Kidney glomerular epithelial cell (primary cell): ENCODE measurements at places on chromosomes 16 and 17.

DNA sequence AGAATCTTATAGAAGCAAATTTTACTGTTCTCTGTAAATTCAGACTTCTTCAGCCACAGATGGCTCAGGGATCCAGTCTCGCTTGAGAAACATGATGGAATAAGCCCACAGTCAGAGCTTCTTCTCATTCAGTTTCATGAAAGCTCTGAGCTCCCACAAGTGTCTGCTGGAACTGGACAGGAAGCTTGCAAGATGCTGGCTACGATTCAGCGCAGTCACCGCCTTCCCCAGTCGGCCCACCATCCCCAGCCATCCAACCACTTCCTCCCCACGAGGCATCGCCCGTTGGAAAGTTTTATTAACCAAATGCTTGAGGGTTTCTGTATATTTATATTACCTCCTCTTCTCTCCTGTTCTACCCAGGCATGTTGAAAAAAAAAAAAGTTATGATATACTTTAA is 171.7 kb downstream of the ZFHX3 start:
- no peak for DNase-seq

- no peak for DNase-seq
Measured at GRCh38 chr17:12642034-12642433, 23.7 kb upstream of the MYOCD start.

DNA sequence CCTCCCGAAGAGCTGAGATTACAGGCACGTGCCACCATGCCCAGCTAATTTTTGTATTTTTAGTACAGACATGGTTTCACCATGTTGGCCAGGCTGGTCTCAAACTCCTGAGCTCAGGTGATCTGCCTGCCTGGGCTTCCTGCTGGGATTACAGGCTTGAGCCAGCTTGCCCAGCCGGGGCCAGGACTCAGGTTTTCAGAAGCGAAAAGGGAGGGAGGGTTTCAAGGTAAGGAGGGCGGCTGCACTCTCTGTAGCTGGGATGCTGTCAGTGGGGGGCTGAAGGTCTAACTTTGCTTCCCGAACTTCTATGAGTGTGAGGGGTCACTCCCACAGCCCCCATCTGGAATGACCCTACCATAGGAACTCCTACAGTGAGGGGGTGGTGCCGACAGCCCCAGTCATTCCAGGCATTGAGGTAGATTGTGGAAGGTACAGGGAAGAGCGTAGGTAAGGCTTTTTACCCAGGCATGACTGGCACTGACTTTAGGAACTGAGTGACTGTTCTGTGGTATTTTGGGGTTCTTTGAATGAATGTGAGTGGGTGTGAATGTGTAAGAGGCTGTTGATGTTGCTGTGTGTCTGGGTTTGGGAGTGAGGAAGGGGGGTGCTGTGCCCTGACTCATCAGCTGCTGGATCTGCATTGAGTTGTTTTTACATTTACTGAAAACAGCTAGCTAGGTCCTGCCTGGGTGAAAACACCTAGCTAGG is 3.8 kb upstream of the C1QL1 start:
- peak; percentile 69 for DNase-seq

DNA sequence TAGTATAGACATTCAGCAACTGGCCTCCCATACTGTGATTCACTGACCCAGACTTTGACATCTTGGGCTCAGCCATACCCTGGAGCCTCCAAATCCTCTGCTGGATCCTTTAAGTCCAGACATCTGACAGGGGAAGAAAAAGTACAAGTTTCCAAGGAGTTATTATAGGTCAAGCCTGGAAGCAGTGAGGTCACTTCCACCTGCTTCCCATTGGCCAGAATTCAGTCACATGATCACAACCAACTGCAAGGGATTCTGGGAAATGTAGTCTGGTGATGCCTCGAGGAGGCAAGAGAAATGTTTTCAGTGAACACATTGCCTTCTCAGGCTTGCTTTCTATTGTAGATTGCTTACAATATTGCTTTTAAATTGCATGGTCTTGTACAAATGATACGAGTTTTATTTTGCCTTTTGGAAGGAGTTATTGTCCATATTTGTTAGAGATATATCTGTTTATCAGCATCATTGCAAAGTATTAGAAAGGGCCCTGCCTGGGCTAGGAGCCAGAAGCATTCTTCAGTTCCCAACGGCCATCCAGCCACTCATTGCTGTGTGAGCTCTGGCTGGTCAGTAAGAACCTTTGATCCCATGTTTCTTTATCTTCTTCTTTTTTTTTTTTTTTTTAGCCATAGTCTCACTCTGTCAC is 696.9 kb downstream of the WWOX start:
- peak; percentile 11 for DNase-seq

- DNase-seq, result peak; percentile 83
Measured at GRCh38 chr17:41678907-41679739, 9.6 kb upstream of the EIF1 start.

- DNase-seq, result no peak
Measured at GRCh38 chr16:86065711-86066110, 166.7 kb downstream of the IRF8 start.

DNA sequence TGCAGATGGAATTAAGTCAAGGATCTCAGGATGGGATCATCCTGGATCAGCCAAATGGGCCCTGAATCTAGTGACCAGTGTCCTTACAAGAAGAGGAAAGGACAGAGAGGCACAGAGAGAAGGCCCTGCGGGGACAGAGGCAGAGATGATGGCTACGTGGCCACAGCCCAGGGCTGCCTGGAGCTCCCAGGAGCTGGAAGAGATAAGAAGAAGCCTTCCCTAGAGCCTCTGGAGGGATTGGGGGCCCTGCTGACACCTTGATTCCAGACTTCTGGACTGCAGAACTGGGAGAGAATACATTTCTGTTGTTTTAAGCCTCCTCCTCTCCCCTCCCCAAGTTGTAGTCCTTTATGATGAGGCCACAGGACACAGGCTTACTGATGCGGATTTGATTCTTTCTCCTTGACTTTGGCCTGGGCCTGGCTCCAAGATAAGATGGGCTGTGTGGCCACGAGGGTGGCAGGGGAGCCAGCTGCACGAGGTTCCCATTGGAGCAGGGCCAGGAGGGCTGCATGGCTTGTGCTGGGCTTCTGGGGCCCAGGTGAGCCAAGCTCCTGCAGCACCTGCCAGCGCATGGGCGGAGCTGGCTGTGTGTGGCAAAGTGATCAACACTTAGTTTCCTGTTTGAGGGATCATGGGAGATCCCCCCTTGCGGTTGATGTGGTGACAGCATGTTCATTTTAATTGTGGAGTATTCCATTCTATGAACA is 146.1 kb downstream of the IRF8 start:
- no peak for DNase-seq

GRCh38 chr16:77788181-77789084 is at the start of gene VAT1L:
TSS of gene VAT1L (plus strand) at chr16:77788564. CDS start at chr16:77788683, 119 bp downstream.
- DNase-seq, result peak; percentile 43

GRCh38 chr16:78289844-78290277 is 190.4 kb downstream of the WWOX start:
- no peak for DNase-seq

DNA sequence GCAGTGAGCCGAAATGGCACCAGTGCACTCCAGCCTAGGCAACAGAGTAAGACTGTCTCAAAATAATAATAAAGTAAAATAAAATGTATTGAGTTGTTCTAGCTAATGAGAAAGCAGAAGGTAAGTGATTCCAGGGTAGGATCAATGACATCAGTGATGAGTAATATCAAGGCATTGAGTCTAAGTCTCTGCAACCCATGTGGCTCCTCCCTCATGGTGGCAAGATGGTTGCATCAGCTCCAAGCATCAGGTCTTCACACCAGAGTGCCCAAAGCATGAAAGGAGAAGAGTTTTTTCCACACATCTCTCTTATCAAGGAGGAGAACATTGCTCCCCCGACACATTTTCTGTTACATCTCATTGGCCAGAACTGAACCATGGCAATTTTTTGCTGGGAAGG is 34.8 kb upstream of the GAS7 start:
- DNase-seq, result no peak
